ENCODE measurements at places on chromosomes 2 and 18. TPM values are rescaled to one million over a fixed set of nuclear protein-coding genes. Genes with fewer than 3 reads are reported as not detected.
A peak's percentile ranks its signal among the peaks of the same experiment; 100 is the strongest.

SERPINB4 gene
- not detected for polyA plus RNA-seq

DNA sequence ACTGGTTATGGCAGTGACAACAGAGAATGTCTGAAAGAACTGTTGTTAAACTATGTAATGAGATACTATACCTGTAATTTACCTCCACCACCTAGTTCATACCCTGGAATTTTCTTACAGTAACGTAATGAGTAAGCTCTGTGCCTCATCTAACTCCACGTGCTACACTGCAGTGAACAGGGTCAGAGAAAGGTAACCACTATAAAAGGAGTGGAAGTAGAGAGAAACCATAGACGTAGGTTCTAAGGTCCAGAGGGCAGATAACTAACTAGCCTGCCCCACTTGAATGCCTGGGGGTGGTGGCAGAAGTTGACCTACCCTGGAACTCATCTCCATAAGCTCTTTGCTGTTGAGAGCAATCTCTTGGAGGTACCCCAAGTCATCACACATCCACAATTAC is 32.0 kb upstream of the B4GALT6 start:
- no peaks in the 10 kb centered on the region for H3K36me3 ChIP-seq
- peaks cover 9% of the 10 kb centered on the region for H3K4me1 ChIP-seq
- no peak overlapping the region for H3K27ac ChIP-seq
- no peaks in the 10 kb centered on the region for H3K27me3 ChIP-seq
- H3K4me3 ChIP-seq: no peak overlapping the region
- no peak for DNase-seq

GRCh38 chr2:216671791-216672343 is 23.5 kb downstream of the IGFBP5 start:
- no peak overlapping the region for H3K4me3 ChIP-seq
- DNase-seq: no peak
- H3K27me3 ChIP-seq: no peaks in the 10 kb centered on the region
- no peaks in the 10 kb centered on the region for H3K4me1 ChIP-seq
- H3K27ac ChIP-seq: peak overlapping the region; percentile 20
- no peaks in the 10 kb centered on the region for H3K36me3 ChIP-seq

DNA sequence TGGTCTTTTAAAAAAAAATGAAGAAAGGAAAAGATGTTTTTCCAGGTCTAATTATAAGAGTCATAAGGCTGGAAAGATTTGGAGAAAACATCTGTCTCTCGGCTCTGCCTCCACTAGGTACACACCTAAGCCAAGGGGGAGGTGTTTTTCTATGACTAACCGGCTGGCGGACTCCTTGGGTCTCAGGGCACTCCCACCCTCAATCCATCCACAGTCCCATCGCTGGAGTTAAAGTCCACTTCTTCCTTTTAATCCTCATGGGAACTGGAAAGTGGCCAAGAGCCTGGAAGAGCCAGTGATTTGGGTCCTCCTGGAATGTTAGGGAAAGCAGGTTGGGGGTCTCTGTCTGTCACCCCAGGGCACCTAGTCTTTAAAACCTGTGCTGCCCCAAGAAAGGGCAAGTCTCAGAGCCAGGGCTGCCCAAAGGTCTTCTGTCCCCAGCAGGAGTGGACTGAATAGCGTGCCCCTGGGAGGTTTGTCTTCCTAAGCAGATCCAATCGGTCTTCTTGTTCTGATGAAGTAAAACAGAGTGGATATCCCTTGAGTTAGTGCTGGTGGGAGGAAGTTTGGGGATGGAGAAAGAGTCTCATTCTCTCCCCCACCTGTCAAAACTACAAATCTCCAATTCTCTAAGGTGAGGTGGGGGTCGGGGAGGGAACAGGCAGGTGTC is 66.4 kb downstream of the MCFD2 start:
- H3K4me1 ChIP-seq: peaks cover 77% of the 10 kb centered on the region
- no peaks in the 10 kb centered on the region for H3K27me3 ChIP-seq
- peak overlapping the region; percentile 95 for H3K27ac ChIP-seq
- no peak overlapping the region for H3K4me3 ChIP-seq

DNA sequence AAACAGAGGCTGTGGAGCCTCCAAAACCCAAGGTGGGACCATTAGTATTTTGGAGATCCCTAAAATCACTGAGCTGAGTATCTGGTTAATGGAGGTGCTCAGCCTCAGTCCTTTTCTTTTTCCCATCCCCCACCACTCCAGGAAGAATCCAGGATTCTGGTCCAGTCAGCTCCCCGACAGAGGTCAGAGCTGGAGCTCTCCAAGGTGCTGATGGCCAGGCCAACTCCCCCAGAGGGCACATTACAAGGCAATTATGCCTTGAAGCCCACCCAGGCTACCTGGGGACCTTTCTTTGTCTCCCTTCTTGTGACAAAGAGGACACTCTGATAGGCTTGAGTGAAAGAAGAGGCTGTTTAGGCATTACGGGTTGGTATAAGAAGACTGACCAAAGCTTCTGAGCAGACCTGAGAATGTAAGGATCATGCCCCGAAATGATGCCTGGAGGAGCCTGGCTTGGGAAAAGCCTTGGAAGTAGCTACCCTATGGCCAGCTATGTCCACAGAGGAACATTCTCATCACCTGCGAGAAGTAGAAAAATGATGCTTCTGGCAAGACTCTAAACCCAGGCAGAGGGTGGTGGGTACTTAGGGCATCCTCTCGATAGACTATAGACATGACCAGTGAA is 102.5 kb upstream of the LDAH start:
- H3K27me3 ChIP-seq: no peaks in the 10 kb centered on the region
- H3K27ac ChIP-seq: no peak overlapping the region
- no peaks in the 10 kb centered on the region for H3K4me1 ChIP-seq
- DNase-seq: peak; percentile 32

DNA sequence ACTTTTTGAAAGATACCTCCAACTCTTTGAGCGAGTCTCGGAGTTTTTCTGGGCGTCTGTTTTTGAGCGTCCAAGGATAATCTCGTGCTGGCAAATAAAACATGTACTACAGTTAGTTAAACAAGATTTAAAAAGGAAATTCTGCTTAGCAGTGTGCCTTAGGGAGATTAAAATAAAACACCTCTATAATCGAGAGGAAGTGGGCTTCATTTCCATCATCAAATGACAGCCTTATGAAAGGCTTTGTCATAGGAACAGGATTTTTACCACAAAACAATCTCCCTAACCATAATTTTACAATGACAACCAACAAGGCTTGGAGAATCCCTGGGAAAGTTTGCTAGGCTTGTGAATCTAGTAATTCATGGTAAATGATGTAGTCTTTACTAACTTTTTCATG is 103.4 kb downstream of the WDPCP start:
- no peaks in the 10 kb centered on the region for H3K4me1 ChIP-seq
- no peaks in the 10 kb centered on the region for H3K27me3 ChIP-seq
- no peak for DNase-seq
- H3K27ac ChIP-seq: no peak overlapping the region
- no peaks in the 10 kb centered on the region for H3K36me3 ChIP-seq

DNA sequence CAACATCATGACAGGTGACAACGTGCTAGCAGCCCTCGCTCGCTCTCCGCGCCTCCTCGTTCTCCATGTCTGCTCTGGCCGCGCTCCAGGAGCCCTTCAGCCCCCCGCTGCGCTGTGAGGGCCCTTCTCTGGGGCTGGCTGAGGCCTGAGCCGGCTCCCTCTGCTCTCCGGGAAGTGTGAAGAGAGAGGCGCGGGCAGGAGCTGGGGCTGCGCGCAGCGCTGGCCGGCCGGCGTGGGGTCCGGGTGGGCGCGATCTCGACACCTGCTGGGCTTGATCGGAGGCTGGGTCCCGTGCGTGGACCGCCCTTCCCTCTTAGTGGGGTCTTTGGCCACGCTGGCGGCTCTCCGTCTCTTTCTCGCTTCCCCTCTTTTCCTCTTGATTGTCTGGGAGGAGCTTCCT is 195.5 kb downstream of the ANKRD30BL start:
- no peaks in the 10 kb centered on the region for H3K36me3 ChIP-seq
- H3K4me1 ChIP-seq: no peaks in the 10 kb centered on the region
- no peak overlapping the region for H3K4me3 ChIP-seq
- no peak overlapping the region for H3K27ac ChIP-seq

GRCh38 chr18:37496568-37496967 is 69.0 kb downstream of the CELF4 start:
- no peak overlapping the region for H3K27ac ChIP-seq
- H3K27me3 ChIP-seq: no peaks in the 10 kb centered on the region
- H3K36me3 ChIP-seq: no peaks in the 10 kb centered on the region
- DNase-seq: no peak
- no peak overlapping the region for H3K4me3 ChIP-seq

CNDP1 gene
- not detected for polyA plus RNA-seq

- no peaks in the 10 kb centered on the region for H3K27me3 ChIP-seq
- H3K36me3 ChIP-seq: peaks cover 1% of the 10 kb centered on the region
- peak; percentile 71 for DNase-seq
- H3K4me3 ChIP-seq: peak within 1 kb of the TSS; percentile 42
These were observed at the start of gene ANKMY1 for GRCh38 chr2:240557808-240558207. Gene ANKMY1 (minus strand): TSS chr2:240557988. CDS start chr2:240557335, 653 bp downstream.

DNA sequence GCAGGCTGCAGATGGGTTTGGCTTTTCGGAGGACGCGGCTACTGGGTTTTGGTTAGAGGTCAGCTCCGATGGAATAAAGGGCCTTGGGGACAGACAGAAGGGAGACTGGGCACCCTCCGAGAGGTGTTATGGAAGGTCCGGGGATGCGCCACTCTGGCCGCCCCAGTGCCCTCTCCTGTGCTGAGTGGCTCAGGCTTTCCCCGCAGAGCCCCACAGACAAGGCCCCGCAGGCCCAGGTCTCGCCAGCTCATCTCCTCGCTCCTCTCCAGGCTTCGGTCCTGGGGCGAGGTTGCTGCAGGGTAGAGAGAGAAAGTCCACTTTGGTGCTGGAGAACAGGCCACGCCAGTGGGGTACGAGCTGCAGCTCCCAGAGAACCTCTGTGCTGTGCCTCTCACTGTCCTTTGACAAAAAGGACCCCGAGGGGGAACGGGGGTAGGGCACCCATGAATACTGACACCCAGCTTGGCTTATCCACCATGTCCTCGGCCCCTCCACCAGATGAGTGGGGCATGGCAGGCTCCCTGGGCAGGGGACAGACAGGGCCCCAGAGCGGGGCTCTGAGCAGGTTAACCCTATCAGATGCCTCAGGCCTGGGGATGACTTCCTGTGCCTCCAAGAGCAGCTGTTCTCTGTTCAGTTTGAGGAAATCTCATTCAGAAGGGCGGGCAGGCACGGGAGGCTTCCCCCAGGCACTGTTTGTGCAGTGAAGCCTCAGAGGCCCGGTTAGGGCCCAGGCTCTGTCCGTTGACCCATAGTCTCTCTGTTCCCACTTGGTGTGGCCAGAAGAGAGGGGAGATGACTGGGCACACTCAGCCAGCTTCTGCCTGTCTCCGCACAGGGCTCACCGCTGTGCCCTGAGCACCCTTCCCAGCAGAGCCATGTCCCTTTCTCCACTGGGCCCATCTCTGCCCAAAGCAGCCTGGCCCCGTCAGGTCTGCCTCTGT is 15.7 kb upstream of the CNNM3 start:
- no peak overlapping the region for H3K4me3 ChIP-seq
- H3K4me1 ChIP-seq: peaks cover 8% of the 10 kb centered on the region
- no peaks in the 10 kb centered on the region for H3K36me3 ChIP-seq
- H3K27me3 ChIP-seq: no peaks in the 10 kb centered on the region

- H3K27me3 ChIP-seq: no peaks in the 10 kb centered on the region
- no peaks in the 10 kb centered on the region for H3K36me3 ChIP-seq
- H3K4me3 ChIP-seq: no peak overlapping the region
- DNase-seq: no peak
- no peaks in the 10 kb centered on the region for H3K4me1 ChIP-seq
These were observed 14.1 kb upstream of the PMAIP1 start for GRCh38 chr18:59885579-59886163.

Measured in adrenal gland (tissue), 19 donors.